AG04450 (cell line): ENCODE measurements at places on chromosomes 5 and 9. TPM values are rescaled to one million over a fixed set of nuclear protein-coding genes. Genes with fewer than 3 reads are reported as not detected.

- DNase-seq: peak; percentile 3
These were observed 282.9 kb downstream of the NFIB start for GRCh38 chr9:14031060-14031414.

- DNase-seq: no peak
These were observed 293.9 kb upstream of the TARS1 start for GRCh38 chr5:33146881-33147280.

- no peak for DNase-seq
These were observed 5.3 kb downstream of the SARDH start for GRCh38 chr9:133732639-133733408.

GRCh38 chr5:147188200-147189108 lies 46.4 kb upstream of the STK32A start:
- peak; percentile 38 for DNase-seq

DNA sequence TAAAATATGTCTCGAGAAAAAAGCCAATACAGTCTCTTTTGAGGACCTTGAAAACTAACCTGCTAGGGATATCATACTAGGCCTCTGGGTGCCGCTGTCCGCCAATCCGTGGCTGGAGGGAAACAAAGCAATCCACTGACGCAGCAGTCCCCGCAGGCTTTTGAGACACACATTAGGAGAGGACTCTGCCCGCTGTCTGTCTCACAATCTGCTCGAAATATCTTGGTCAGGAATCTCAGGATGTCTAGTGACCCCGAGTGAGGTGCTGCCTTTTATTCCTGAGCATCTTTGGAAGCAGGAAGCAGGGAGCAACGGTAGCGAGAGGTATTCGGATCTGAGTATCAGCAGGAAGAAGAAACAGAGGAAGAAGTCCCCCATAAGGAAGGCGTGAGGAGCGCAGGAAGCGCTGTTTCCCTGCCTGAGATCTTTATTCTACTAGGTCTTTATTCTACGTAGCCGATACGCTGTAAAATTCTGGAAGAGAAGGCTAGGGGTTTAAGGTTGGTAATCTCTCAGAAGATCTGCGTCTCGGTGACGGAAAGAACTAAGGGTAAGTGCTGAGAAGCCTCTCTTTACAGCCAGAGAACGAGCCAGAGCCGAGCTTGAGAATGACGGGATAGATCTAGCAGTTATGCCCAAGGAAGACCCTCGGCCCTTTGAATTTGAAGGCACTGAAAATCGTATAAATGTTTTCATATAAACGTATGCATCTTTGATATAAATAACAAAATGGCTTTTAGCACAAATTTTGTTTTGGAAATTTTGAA lies 4.0 kb upstream of the PCDHGA1 start:
- peak; percentile 49 for DNase-seq

- DNase-seq: no peak
These were observed 9.1 kb upstream of the IRF1 start for GRCh38 chr5:132499440-132500243.

DNA sequence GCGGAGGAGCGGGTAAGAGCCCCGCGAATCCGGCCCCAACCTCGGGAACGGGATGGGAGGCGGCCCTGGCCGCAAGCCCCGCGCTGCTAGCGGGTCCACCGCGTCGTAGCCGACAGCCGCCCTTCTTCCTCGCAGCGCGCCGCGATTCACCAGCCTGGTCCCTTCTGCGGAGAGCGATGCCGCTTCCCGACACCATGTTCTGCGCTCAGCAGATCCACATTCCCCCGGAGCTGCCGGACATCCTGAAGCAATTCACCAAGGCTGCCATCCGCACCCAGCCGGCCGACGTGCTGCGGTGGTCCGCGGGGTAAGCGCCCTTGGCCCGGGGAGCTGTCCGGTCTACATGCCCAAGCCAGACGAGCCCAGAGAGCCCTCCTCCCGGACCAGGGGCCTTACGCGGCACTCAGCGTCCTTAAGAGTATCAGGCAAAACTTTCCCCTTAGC lies 335 bp downstream of the ROPN1L start:
- DNase-seq: no peak

- DNase-seq: no peak
These were observed 10.3 kb upstream of the CCIN start for GRCh38 chr9:36158917-36159316.

- no peak for DNase-seq
These were observed 142.3 kb upstream of the FSTL4 start for GRCh38 chr5:133754575-133755169.

- DNase-seq: no peak
These were observed 23.9 kb upstream of the KIF2A start for GRCh38 chr5:62282064-62282463.

- DNase-seq: peak; percentile 4
These were observed 20.9 kb downstream of the CDHR2 start for GRCh38 chr5:176570044-176570443.

DNA sequence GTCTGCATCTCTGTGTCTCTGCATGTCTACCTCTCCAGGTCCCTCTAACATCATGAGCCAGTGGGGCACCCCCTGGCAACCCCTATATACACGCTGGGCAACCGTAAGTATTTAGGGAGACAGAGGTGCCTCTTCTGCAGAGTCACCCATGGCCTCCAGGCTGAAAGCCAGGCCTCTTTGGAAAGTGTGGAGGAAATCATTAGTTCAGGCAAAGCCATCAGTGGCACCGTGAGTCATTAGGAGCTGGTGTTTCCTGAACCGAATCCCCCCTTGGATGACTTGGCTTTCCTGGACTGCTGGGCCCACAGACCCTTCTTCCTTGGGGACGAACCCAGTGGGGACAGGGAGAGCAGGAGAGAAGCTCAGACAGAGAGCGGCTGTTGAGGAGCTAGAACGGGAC lies 174.8 kb downstream of the OLFM1 start:
- no peak for DNase-seq

- no peak for DNase-seq
These were observed 969 bp downstream of the CLK4 start for GRCh38 chr5:178625679-178626483.

INSYN2B gene
- polyA plus RNA-seq: 6.1 and 6.8 TPM in 2 replicates

SYK gene
- polyA plus RNA-seq: not detected in 2 replicates

ALDH7A1 gene
- 82.2 and 97.2 TPM in 2 replicates for polyA plus RNA-seq

PDZD2 gene
- polyA plus RNA-seq: 0.26 and 0.40 TPM in 2 replicates

PRDM9 gene
- not detected in 2 replicates for polyA plus RNA-seq
